Vein endothelial cell (primary cell): ENCODE measurements at places on chromosomes 1 and 21. TPM values are rescaled to one million over a fixed set of nuclear protein-coding genes. Genes with fewer than 3 reads are reported as not detected.

Gene COL9A2
- total RNA-seq = 0.19 and 0.33 TPM in 2 replicates

Gene VCAM1
- 10.1 and 15.0 TPM in 2 replicates for total RNA-seq

Gene TTC39A
- total RNA-seq = 1.2 and 2.3 TPM in 2 replicates

Gene CCNL2
- 135 and 138 TPM in 2 replicates for total RNA-seq

Gene NBPF6
- total RNA-seq = not detected in 2 replicates

Gene SLAMF9
- not detected in 2 replicates for total RNA-seq

Gene PSRC1
- total RNA-seq = 4.9 and 8.6 TPM in 2 replicates

Gene DARS2
- 16.7 and 25.1 TPM in 2 replicates for total RNA-seq

Gene CLCA4
- not detected in 2 replicates for total RNA-seq
